ENCODE measurements at places on chromosomes 6 and 20.

DNA sequence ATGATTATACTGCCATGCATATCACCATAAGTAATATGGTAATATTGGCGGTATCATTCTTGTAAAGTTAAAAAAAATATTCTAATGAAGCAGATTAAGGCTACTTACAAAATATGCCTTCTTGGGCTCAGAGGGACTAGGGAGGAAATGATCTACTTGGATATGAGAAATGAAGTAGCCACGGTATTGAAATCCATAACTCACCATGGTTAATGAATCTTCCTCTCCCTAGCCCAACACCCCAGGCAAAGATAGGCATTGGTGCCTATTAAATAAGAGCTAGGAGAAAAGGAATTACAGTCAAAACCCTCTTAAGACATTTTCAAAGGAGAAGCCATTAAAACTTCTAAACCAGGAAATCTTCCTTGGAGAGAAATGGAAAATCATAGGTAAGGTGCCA is 280.5 kb downstream of the TFAP2B start:
- DNase-seq = no peak

GRCh38 chr6:109454496-109455436 is 806 bp downstream of the MICAL1 start:
- DNase-seq = no peak

DNA sequence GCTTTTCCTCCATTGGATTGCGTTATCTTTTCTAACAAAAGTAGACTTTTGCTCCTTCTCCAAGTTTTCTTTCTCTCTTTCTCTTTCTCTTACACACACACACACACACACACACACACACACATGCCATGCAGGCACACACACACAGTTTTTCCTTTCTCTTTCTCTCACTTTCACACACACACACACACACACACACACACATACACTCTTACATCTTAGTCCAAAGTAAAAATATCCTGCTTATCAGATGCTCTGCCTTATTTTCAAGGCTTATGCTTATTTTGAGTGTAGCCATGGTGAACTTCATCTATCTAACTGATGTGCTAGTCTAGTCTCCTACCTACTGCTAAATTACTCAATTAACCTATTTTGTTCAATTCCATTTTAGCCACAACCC is 34.4 kb upstream of the RAB23 start:
- DNase-seq = no peak

DNA sequence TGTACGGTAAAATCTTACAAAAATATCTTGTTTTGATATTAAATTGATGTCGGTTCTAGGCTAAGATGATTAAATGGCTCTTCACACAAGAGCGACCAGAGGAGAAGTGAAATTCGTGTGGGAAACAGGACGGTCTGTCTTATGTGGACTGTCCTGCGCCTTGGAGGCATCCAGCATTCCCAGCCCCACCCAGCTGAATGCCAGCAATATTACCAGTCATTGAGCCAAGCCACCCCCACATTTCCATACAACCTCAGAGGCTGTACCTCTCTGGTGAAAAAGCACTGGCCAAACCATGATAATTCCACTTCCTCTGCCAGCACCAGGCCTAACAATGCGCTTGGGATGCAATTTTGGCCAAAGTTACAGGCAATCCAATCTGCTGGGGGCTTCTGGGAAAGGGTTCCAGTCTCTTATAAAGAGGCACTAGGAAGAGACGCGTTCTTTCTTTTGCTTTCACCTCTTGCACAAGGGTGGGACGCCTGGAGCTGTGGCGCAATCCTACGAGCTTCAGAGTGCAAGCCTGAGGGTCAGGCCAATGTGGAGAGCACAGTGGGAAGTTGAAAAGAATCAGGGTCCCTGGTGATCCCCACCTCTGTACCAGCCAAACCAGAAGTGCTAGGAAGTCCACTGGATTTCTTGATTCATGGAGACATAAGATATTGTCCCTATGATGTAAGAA is 213.1 kb downstream of the PREX1 start:
- DNase-seq = no peak

- no peak for DNase-seq
These were observed 220.4 kb upstream of the HEY2 start for GRCh38 chr6:125529061-125529460.

GRCh38 chr6:111566873-111567517 is 38.7 kb downstream of the TRAF3IP2 start:
- peak; percentile 40 for DNase-seq

DNA sequence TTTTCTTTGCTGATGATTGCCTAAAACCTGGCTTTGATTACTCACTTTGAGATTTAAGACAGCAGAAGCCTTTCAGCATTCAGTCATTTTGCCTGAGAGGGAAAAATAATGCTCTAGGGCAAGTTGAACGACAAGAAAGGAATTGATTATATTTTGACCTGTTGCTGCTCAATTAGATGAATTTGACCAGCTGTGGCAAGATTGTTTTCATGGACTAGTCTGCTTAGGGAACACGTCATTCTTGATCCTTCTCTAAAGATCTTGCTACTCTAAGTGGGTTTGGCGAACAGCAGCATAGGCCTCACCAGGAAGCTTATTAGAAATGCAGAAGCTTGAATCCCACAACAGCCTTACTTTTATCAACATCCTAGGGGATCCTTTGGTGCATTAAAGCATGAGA is 59.7 kb upstream of the PHACTR1 start:
- no peak for DNase-seq

GRCh38 chr6:133827766-133828165 is 61.1 kb upstream of the TCF21 start:
- no peak for DNase-seq

GRCh38 chr20:23530937-23531567 is 37.2 kb downstream of the CST9L start:
- no peak for DNase-seq

- DNase-seq = no peak
These were observed 508.0 kb upstream of the MMS22L start for GRCh38 chr6:97790926-97791590.

DNA sequence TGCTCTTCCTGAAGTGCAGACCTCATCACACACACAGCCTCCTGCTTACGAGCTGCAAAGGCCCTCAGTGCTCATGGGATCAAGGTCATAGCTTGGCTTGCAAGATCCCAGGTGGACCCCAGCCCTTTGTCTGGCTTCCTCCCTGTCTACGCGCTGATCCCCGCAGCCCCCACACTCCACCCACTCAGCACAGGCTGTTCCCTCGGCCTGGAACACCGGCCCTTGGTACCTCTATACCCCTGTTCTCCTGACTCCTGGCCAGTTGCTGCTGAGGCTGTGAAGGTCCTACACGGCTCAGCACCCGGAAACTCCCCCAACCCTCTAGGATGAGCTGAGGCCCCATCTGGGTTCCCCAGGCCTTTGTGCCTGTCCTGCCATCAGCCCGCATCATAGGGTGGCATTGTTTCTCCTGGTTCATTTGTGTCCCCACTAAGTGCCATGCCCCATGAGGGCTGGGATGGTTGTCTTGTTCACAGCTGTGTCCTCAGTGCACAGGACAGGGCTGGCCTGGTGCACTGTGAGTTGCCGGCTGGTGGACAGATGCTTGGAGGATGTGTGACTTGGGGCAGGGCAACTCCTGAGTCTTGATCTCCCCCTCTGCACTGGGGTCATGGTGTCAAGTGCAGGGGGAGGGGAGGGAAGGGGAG is 57.0 kb downstream of the ADNP start:
- DNase-seq = no peak

DNA sequence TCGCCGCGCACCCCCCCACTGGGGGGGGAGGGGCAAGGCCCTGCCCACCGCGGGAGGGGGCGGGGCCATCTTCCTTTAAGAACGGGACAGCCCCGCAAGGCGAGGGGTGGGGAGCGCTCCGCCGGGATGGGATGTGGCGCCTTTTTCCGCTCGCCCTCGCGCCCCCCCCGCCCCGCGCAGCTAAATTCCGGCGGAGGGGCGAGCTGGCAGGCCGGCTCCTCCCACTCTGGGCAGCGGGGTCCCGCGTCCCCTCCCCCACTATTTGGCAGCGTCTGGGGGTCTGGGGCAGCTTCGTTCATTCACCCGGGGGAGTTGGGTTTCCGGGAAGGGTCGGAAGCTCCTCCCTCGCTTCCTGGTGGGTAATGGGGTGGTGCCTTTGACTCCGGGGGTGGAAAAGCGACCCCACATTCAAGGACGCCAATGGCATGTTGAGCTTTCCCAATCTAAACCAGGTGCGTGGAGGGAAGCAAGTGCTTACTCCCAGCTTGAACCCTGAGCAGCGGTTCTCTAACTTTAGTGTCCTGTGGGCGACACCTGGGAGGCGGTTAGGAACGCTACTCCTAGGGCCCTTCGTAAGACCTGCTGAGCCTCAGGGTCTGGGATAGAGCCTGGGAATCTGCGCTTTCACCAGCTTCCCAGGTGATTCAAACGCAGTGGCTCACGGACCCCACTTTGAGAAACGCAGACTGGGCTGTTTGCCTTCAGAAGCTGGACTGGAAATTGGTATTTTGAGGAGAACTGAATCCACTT is 927 bp downstream of the ASXL1 start:
- DNase-seq = peak; percentile 79

DNA sequence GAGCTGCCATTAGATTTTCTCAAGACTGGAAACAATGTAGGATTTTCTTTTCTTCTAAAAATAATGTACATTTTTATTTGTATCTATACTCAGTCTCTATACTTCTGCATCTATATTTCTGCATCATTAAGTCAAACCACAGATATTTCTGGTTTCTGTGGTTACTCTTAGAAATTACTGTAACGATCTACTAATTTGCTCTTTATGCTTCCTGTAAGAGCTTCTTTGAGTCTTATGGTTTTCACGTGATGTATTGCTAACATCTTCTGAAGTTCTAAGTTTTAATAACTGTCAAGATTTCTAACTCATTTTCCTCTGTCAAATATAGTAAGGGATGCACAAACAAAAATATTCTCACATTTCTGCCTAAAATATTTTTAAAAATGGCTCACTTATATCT is 1144.5 kb downstream of the HACE1 start:
- no peak for DNase-seq

- DNase-seq = no peak
These were observed 158.4 kb upstream of the SIM1 start for GRCh38 chr6:100622907-100623692.

GRCh38 chr6:157117431-157118095 is 205.8 kb downstream of the TMEM242 start:
- DNase-seq = no peak

GRCh38 chr20:3687655-3688054 is 5.8 kb upstream of the ADAM33 start:
- no peak for DNase-seq

DNA sequence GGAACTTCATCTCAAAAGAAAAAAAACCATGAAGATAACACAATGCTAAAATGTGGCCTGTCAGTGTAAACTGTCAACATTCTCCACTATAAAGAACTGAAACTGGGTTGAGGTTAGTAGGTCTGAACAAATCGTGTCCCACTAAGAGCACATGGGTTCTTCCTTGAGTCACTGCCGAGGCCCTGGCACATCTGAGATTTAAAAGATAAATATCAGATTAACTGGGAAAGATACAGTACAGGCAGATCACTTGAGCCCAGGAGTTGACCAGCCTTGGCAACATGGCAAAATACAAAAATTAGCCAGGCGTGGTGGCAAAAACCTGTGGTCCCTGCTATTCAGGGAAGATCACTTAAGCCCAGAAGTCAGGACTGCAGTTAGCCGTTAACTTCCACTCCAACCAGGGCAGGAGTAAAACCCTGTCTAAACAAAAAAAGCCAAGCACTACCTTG is 5.6 kb downstream of the EEF1A1 start:
- peak; percentile 49 for DNase-seq

DNA sequence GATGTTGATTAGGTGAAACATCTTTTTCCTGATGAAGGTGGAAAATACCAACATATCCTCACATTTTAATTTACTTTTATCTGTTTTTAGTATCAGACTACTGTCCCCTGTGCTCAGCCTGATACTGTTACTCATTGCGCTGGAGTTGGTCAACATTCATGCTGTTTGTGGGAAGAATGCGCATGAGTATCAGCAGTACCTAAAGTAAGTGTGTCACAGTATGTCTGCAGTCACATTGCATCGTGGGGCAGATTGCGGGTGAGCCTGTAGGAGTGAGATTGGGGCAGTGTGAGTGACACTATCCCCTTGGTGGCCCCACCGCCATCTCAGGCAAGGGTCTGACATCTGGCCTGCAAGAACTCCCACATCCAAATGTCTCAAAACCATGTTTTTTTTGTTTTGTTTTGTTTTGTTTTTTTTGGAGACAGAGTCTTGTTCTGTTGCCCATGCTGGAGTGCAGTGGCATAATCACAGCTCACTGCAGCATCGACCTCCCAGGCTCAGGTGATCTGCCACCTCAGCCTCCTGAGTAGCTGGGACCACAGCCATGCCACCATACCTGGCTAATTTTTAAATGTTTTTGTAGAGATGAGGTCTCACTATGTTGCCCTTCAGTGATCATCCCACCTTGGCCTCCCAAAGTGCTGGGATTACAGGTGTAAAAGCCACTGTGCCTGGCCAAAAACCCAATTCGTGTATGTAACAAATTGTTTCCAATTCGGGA is 27.8 kb downstream of the ERMARD start:
- no peak for DNase-seq

DNA sequence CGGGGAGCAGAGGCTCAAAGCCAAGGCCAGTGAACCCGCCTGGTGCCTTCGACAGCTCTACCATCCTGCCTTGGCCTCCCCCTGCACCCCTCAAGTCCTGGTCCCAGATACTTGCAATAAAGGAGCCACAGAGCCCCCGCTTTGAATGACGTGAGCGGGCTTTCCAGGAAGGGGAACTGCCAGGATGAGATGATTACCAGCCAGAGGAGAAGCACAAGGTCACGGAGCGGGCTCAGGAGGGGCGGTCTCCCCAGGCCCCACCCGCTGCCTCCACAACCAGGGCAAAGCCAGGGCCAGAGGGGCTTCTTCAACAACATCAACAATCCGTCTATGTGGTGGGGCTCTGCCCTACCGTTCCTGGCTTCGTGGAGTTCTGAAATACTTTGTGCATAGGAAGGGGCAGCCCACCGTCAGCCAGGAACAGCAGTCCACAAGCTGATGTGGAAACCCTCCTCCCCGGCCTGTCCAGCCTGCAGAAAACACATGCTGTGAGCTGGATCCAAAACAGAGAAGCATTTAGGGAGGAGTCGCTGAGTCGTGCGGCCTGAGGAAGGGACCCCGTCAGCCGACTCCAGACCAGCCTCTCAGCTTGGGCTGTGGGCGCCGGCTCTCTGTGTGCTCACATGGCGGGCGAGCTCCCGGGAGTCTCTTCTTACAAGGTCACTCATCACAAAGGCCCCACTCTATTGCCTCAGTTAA is 392.5 kb downstream of the CDH4 start:
- no peak for DNase-seq
